ENCODE measurements at places on chromosomes 2 and 18.

DNA sequence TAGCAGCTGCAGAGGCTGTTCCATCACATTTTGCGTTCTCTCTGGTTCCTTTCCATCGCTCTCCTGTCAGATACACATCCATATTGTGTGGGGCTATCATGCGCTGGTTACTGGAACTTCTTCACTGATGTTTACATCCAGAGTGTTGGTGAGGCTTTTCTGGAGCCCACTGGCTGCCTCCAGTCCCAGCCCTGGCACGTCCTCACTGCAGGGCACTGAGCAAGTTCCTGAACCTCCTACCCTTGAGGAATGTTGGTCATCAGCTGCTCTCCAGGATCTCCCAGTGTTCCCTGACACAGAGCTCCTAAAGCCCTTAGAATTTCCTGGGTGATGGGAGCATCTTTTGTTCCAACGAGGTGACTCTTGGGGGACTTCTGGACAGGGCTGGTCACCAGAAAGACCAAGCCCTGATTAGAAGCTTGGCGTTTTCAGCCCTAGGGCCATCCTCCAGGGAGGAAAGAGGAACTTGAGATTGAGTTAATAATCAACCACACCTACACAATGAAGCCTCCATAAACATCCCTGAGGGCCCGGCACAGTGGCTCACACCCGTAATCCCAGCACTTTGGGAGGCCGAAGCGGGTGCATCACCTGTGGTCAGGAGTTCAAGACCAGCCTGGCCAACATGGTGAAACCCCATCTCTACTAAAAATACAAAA, 81.3 kb downstream of the TFCP2L1 start:
- DNase-seq, result no peak

DNA sequence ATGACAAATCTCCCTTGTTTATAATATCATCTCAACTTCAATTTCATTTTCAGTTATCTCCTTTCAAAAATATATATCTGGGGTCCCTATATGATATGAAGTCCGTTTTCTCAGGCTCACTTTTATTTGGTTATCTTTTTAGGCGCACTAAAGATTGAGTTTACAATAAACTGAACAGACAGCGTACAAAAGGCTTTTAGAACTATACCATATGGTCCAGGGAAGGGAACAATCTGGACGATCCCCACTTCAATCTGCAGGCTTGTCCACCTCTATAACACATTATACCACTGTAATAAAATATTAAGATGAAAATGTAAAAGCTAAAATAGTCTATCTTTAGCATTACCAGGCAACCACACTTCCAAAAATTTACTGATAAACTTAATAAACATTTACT, 289.9 kb downstream of the ZEB2 start:
- no peak for DNase-seq

- no peak for DNase-seq
Measured at GRCh38 chr18:79954791-79955190, 3.3 kb upstream of the SLC66A2 start.

DNA sequence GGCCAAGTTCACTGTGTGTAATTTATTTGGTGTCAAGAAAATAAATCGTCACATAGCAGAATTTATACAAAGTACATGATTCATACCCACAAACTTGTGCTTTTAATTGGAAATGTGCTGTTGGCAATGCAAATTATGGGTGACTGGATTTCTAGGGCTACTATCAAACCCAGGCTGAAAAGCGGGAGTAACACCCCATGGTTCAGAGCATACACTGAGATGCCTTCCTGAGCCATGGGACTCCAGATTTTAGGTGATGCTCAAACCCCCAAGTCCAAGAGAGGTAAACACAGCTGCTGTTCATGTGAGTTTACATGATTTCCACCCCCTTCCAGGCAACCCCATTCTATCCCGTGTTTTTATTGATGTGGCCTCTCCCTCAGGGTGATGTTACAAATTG, 565.9 kb upstream of the ID2 start:
- DNase-seq, result no peak

DNA sequence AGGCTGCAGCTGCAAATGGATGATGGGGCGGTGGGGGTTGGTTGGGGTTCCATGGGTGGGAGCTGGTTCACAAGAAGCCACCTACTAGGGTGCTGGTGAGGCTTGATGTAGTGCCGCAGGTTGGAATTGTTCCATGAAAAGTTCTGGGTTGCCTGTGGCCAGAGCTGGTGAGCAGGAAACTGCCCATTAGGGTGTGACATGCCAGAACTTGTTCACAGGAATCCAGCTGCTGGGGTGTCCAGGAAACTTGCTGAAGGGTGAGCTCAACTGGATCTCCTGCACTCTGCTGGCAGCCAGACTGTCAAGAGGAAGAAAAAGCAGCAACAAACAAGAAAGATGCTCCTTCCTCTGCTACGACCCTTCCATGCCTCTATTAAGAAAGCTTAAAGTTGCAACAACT, 48.8 kb downstream of the MAP3K20 start:
- no peak for DNase-seq

DNA sequence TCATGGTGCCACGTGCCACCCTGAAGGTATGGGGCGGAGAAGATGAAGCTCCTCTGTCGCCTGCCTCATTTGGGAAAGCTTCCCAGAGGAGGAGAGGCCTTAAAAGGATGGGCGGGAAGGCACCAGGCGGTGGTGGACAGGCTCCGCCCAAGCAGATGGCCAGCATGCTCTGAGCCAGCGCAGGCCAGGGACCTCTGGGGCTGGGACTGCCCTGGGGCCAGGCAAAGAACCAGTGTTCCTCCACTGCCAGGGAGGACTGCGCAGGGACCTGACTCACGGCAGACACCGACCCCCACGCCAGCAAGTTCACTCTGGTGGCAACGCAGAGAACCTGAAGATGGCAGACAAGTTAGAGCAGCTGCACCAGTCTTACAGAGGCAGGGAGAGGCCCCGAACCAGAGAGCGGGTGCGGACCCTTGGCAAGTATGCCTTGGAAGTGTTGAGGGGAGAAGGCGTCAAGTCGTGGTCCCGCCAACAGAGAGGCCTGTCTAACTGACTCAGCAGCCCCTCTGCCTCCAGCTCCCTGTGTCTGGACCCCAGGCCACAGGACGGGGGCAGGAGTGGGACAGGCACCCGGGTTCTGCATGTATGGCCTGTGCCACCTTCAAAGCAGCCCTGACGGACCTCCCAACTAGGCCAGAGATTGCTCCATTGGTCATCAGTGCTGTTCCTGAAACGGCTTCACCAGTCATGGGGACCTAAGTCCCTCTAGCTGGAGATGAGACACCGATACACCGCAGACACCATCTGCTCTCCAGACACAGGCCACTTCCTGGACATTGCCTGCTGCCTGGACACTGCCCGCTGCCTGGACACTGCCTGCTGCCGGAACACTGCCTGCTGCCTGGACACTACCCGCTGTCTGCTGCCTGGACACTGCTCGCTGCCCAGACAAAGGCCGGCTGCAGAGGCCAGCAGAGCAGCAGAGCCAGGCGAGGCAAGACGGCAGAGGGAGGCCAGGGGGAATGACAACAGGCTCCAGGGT, 124.7 kb downstream of the HDAC4 start:
- DNase-seq, result no peak

DNA sequence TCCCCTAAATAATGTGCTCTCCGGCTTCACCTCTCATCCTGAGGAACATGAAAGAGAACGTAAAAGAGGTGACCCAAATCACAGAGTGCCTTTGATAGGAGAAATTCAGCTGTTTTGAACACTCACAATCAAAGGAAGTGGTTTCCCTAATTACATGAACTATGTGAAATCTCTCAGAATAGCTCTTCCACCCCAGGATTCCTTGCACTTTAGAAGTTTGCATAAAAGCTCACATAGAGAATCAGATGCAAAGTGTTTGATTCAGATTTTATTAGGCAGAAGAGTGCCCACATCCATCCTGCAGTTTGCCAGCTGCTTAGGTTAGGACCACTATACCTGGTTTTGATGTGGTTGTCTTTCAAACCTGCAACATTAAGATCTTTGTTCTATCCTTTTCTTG, 61.0 kb downstream of the MAP3K20 start:
- no peak for DNase-seq

- DNase-seq, result no peak
Measured at GRCh38 chr2:114066186-114066747, 176.4 kb downstream of the ACTR3 start.

Data from activated T-cell treated with anti-CD3 and anti-CD28 coated beads for 1 hour (primary cell).